ENCODE measurements at places on chromosomes 5 and 9. TPM values are rescaled to one million over a fixed set of nuclear protein-coding genes. Genes with fewer than 3 reads are reported as not detected.

DNA sequence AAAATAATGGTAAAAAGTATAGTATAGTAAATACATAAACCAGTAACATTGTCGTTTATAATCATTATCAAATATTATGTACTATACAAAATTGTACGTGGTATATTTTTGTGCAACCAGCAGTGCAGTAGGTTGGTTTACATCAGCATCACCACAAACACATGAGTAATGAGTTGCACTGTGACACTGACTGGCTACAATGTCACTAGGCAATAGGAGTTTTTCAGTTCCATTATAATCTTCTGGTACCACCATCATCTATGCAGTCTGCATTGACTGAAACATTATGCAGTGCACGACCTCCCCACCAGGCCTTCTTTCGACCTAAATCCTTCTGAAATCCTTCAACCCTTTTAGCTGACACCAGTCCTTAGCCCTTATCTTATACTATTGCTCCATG is 105.8 kb downstream of the SREK1 start:
- H3K4me3 ChIP-seq = no peak overlapping the region
- H3K36me3 ChIP-seq = no peaks in the 10 kb centered on the region
- no peak for DNase-seq
- H3K4me1 ChIP-seq = peaks cover 21% of the 10 kb centered on the region
- H3K27ac ChIP-seq = no peak overlapping the region

GRCh38 chr5:8851101-8851500 is 694.8 kb downstream of the SEMA5A start:
- no peak overlapping the region for H3K4me3 ChIP-seq
- DNase-seq = no peak
- H3K27me3 ChIP-seq = no peaks in the 10 kb centered on the region
- peaks cover 12% of the 10 kb centered on the region for H3K4me1 ChIP-seq
- H3K27ac ChIP-seq = no peak overlapping the region

- no peaks in the 10 kb centered on the region for H3K27me3 ChIP-seq
- no peaks in the 10 kb centered on the region for H3K4me1 ChIP-seq
- no peak overlapping the region for H3K27ac ChIP-seq
- no peaks in the 10 kb centered on the region for H3K36me3 ChIP-seq
Measured at GRCh38 chr5:131109540-131110255, 55.4 kb downstream of the HINT1 start.

Gene ENC1
- total RNA-seq = 109 TPM

Gene PTGER4
- 10.6 TPM for total RNA-seq

Gene PITX1
- total RNA-seq = 8.3 TPM

Measured in osteoblast (primary cell).